GM12865 (cell line): ENCODE measurements at places on chromosomes 2 and 18.

DNA sequence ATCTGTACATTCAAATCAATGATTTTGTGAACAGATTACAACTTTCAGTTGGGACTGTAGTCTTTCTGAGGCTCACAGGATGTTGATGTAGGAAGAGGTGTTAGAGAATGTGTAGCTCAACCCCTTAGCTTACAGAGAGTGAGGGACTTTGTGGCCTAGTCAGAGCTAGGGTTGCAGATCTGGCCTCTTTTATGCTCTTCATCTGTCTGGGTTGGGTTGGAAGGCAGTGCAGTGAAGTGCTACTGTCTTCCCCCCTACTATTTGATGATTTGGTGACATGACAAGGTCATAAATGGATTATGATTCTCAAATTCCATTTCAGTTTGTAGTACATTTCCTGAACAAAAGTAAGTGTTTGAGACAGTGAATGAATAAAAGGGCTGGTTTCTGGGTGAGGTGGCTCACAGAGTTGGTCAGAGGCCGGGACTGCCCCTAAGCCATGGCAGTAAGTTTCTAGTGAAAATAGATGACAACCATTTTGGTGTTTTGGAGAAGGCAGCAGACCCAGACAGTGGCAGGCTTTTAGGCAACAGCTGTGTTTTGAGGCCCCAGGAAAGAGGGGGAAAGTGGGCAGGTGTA is 21.6 kb downstream of the MAP4K4 start:
- no peak for DNase-seq

DNA sequence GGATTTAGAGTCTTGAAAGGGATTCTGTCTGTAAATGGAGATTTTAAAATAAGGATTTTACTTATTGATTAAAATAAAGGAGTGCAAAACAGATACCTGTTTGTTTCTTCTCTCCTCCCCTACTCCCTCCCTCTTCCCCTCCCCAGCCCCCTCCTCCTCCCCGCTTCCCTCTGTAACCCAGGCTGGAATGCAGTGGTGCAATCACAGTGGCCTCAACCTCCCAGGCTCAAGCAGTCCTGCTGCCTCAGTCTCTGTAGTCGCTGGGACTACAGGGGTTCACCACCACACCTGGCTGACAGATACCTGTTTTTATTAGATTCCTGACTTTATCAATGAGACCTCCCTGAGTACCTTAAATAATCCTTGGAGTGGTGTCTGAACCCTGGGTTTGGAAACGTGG is 57.1 kb downstream of the OXER1 start:
- no peak for DNase-seq

DNA sequence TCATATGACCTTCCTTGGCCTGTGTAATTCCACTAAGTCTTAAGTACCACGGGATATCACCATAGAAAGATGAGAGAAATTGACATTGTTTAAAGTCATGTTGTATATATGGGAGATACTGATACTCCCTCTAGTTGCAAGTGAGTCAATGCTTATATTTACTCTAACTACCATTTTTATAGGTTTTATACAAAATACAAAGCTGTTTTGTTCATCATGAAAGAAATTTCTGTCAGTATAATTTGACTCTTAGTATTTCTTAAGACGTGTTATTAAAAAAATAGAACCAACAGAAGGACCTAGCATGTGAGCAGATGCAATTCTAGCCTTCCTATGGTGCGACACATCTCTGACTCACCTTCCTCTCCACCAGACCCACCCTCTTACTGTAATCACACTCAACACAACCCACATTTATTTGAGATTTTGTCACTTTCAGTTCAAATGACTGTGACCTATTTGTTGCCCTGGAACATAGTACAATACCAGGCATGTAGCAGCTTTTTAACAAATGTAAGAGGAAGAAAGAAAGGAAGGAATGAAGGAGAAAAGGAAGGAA is 453.1 kb downstream of the CMPK2 start:
- DNase-seq: no peak

DNA sequence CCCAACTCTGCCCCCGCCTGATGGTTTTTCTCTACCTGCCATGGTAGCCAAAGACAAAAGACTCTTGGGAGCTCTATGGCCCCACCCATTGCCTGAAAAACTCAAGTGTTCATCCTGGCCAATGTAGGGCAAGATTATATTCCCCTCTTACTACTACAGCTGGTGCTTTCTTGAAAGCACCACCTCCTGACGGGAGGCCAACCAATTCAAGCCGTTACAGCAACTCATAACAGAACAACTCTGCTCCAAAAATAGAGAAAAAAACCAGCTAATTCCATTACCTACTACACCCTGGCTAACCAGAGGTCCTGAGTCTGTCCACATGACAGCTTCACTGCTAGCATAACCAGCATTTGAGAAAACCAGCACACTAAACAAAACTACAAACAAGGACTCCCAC is 127.5 kb upstream of the GAREM1 start:
- no peak for DNase-seq
